ENCODE measurements at places on chromosomes 2 and 18. TPM values are rescaled to one million over a fixed set of nuclear protein-coding genes. Genes with fewer than 3 reads are reported as not detected.

Gene RAPGEF4
- total RNA-seq: 4.7 TPM

Gene SLC4A5
- 0.24 TPM for total RNA-seq

Gene TMEM247
- not detected for total RNA-seq

DNA sequence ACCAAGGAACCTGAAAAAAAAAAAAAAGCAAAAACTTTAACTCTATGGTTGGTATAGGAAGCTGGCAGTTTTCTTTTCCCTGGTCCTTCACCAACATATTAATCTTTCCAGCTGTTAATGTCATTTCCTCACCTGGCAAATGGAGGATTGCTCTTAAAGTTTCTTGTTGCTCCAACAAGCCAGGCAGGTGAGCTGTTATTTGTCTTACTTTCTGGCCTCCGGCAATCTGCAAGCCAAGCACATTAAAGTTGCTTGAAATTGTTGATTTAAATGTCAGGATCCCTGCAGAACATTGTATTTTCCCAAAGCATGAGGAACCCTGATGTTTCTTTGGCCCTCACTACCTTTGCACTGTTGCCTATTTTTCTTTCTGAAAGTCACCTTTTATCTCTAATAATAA is 664.9 kb downstream of the METTL4 start:
- no peaks in the 10 kb centered on the region for H3K27me3 ChIP-seq
- H3K27ac ChIP-seq: no peak overlapping the region
- H3K4me1 ChIP-seq: no peaks in the 10 kb centered on the region
- DNase-seq: no peak
- peaks cover 8% of the 10 kb centered on the region for H3K36me3 ChIP-seq
- H3K4me3 ChIP-seq: no peak overlapping the region

DNA sequence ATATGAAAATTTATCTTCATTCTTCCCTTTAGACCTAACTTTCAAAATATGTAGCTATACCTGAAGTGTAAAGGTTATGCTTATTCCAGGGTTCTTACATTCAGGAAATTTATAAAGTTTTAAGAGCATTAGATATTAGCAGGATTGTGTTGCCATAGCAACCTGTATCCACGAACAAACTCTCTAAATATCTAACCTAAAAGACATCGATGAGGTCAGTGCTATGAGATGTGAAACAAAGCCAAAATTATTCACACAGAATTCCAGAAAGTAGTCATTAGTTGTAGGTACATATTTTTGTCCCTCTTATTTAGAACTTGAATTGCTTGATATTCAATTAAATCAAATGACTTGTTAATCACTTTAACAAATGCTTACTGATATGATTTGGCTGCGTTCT is 705.3 kb downstream of the SOCS6 start:
- peaks cover 6% of the 10 kb centered on the region for H3K36me3 ChIP-seq
- H3K4me3 ChIP-seq: no peak overlapping the region
- no peak overlapping the region for H3K27ac ChIP-seq
- no peak for DNase-seq
- no peaks in the 10 kb centered on the region for H3K4me1 ChIP-seq
- no peaks in the 10 kb centered on the region for H3K27me3 ChIP-seq

GRCh38 chr2:63124850-63125249 is 74.2 kb downstream of the OTX1 start:
- H3K4me1 ChIP-seq: no peaks in the 10 kb centered on the region
- H3K36me3 ChIP-seq: no peaks in the 10 kb centered on the region
- H3K4me3 ChIP-seq: no peak overlapping the region
- no peak for DNase-seq

DNA sequence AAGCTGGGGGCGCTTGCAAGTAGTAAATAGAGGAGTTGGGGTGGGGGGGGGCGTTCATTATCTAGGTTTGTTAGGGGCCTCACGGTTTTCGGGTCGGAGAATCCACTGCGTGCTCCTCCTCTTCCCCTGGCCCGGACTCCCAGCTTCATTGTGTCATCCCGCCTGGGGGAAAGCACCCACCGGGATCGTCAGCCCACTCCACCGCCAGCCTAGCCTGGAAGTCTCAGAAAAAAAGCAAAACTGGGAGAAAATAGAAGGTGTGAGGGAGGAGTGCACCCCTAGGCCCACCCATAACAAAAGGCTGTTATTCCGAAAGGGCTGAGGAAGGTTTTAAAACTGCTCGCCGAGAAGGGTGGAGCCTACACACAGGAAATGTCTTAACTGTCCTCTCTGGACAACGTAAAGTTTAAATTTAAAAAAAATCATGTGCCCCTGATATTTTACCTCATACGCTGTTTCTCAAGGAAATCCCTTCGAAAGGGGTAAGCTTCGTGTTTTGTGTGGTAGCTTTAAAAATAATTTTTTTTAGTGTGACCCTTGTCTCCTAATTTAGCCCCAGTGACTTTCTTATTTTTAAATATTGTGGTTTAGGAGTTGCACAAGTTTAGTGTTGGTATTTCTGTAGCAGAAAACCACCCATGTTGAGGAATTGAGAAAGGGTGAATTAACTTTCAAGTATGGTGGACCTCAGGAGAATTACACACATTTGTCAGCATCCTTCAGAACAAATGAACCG is 104.2 kb downstream of the SPTBN1 start:
- H3K4me1 ChIP-seq: peaks cover 42% of the 10 kb centered on the region
- H3K27me3 ChIP-seq: no peaks in the 10 kb centered on the region
- peak overlapping the region; percentile 70 for H3K4me3 ChIP-seq
- peak overlapping the region; percentile 99 for H3K27ac ChIP-seq
- H3K36me3 ChIP-seq: no peaks in the 10 kb centered on the region

- H3K27ac ChIP-seq: no peak overlapping the region
- DNase-seq: no peak
- peaks cover under 1% of the 10 kb centered on the region for H3K4me1 ChIP-seq
- H3K4me3 ChIP-seq: no peak overlapping the region
- H3K36me3 ChIP-seq: no peaks in the 10 kb centered on the region
- H3K27me3 ChIP-seq: no peaks in the 10 kb centered on the region
Observed at GRCh38 chr18:47736376-47737140, 193.9 kb downstream of the SMAD2 start.

Measured in GM23338 (cell line).